ENCODE measurements at places on chromosomes 11 and 22.
A peak's percentile ranks its signal among the peaks of the same experiment; 100 is the strongest.

DNA sequence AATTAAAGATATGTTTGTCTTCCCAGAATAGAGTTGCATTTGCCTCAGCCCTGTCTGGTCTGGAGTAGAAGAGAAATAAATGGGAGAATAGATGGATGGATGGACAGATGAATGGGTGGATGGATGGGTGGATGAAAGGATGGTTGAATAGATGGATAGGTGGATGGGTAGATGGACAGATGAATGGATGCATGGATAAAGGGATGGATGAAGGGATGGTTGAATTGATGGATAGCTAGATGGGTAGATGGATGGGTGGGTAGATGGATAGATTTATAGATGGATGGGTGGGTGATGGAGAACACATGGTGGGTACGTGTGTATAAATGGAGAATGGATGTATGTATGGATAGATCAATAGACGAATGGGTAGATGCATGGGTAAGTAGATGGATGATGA, 8.5 kb downstream of the CRYBB1 start:
- no peak for DNase-seq

DNA sequence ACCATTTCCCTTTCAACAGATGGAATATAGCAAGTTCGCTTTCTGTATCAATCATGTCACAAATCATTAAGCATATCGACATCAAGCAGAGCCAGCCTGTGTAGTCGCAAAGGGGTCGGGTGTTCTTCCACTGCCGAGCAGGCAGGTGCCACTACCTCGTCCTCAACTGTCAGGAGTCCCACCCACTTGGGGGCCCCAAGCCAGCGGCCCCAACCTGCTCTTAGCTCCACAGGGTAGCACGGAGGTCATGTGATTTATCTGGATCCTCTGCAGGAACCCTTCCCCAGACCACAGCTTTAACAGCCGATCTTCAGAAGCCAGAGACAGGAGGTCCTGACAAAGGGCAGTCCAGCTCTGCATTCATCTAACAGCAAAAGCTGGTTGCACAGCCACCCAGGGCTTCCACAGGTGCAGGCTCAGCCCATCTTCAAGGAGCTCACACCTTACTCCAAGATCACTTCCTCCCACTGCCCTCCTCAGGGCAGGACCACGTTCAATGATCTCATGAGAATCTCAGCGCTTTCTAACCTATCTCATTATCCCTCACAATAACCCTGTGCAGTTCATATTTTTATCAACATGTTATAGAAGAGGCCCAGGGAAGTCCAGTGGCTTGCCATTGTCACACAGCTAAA, 110.2 kb downstream of the TRIM29 start:
- DNase-seq, result no peak

DNA sequence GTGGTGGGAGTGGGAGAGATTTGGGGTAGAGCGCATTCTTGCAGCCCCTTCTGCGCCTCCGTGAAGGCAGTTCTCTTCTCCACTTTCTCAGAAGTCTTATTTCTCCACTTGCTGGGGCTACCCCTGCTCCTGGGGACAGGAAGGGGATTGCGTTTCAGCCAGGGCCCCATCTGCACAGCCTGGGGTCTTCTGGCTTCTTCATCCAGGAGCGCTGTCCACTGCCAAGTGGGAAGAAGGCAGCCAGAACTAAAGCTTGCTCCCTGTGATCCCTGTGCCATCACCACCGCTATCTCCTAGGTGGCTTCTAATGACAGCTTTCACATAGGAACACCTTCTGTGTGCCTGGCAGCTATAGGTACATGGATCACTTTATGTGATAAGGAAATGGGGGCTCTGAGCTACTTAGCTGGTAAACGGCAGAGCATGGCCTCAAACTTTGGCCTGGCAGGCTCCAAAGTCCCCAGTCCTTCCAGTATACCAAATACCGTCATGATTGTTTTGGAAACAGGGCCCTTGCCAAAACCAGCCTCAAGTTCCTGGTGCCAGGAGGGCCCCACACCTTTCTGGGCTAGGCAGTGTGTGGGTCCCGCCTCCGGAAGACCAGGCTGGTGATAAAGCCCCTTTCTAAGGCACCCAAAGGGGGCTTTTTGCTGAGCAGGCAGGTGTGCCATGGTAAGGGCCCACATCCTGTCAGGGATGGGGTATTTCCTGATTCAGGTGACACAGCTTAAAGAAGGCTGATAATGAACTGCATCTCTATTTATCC, 60.4 kb upstream of the PAX6 start:
- DNase-seq, result no peak

- DNase-seq, result no peak
These were observed 77.8 kb downstream of the BUD13 start for GRCh38 chr11:116694815-116695590.

- no peak for DNase-seq
These were observed 4.0 kb upstream of the SCN4B start for GRCh38 chr11:118156531-118157185.

DNA sequence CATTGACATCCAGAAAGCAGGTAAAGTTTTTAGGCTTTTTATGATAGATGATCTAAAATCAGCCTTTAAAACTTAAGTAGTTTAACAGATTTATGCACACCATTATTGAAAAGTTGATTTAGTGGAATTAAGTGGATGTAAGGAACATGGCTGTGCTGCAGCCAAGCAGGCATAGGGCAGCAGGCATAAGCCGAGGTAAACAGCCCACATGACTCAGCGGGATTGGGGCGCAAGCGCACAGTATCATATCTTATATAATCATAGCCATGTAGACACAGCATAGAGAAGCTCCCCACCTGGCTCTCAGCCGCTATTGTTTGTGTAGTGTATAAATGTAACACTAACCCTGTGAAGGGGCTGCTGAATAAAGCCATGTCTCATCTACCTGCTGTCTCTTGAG, 157.5 kb downstream of the WNT11 start:
- no peak for DNase-seq

DNA sequence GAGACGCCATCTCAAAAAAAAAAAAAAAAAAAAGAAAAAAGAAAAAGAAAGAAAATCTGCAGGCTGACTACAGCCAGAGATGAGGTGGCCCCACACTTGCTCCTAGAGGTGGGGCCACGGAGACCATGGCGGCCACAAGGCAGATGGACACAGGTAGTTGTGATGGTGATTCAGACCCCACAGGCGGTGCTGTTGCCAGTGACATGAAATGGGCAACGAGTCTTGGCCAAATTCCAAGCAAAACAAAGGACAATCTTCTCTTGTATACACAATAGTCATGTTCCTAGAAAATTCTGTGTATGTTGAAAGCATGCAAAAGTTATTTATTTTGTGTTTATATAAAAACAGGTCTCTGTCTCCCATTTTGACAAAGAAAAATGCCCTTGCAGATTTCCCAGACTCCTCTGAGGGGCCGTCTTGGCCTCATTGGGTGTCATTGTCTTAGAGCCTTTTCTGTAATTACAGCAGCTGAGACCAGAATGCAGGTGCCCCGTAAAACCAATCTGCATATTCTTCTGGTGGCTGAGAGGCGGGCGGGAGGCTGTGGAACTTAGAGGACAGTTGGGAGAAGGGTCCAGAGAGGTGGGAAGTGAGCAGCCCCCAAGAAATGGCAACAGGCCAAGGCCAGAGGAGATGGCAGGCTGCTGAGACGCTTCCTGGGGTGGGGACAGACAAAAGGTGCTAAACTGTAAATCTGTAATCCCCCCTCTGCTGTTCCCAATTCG, 22.5 kb upstream of the DAGLA start:
- no peak for DNase-seq

GRCh38 chr11:72233773-72234513, 9.4 kb downstream of the INPPL1 start:
- no peak for DNase-seq

GRCh38 chr11:86145439-86146156, 76.7 kb upstream of the PICALM start:
- DNase-seq, result no peak

- no peak for DNase-seq
These were observed 62.0 kb downstream of the FAM76B start for GRCh38 chr11:95727620-95728019.

DNA sequence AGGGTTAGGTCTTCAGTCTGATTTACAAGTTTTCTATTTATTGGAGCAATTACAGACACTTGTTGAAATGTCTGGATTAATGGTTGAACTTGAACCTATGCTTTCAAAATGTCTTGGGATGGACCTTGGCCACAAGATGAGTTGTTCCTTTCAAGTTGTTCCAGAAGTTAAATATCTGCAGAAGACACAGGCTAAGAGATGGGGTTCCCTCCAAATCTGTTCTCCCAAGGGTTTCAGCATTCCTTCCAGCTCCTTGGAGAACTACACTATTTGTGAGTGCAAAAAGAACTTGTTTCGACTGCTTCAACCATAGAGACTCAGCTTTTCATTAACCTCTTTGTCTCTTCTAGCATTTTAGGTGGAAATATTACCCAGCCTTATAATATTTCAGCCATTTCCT, 189.0 kb upstream of the BLID start:
- no peak for DNase-seq

GRCh38 chr11:26847459-26847858, 125.6 kb upstream of the SLC5A12 start:
- DNase-seq, result peak; percentile 67

- peak; percentile 95 for DNase-seq
These were observed 22.0 kb downstream of the TEF start for GRCh38 chr22:41403532-41404318.

DNA sequence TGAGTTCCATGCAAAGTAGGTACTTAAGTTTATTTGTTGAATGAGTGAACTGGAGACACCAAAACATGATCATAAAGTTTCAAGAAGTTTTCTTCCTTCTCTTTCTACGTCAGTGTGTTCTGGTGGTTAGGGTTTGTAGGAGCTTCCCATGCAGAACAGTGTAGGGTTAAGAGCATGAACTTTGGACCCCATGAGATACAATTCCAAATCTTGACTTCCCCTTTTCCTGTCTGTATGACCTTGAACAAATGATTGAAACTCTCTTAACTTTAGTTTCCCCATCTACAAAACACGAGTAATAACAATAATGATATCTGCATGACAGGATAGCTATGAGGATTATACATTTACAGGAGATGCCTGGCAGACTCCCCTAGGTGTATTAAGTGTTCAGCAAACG, 41.0 kb upstream of the TENM4 start:
- DNase-seq, result no peak

DNA sequence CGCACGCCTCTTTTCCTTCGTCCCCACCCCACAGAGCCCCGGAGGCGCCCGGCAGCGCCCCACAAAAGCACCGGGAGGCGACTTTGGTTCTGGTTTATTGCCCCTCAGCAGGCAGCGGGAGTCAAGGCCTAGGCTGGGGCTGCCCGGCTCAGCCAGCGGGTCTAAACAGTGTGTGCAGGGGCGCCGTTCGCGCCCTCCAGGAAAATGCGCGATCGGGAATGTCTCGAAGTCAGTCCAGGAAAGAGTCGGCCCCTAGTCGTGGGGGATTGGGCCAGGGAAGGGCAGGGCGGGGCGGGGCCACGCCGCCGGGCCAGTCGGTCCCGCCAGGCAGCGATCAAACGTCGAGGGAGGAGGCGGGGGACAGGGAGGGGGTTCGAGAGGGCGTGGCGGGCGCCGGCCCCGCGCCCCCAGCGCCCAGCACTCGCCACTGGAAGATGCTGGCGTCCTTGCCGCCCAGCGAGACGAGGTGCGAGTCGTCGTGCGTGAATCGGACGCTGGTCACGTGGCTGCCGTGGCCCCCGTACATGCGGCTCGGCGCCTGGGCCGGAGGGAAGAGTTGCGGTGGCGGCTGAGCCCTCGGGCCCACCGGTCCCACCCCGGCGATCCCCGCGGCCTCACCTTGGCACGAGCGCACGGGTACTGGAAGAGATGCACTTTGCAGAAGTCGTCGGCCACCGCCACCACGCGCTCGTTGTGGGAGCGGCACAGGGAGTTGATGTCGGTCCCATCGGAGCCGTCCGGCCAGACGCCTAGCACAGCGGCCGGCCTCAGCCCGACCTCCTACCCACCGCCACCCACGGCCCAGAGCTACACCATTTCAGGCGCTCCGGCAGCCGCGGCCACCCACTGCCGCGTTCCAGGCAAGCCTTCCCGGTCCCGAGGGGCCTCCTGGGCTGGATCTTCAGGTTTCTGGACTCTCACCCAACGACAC, 741 bp upstream of the MTA2 start:
- peak; percentile 72 for DNase-seq

DNA sequence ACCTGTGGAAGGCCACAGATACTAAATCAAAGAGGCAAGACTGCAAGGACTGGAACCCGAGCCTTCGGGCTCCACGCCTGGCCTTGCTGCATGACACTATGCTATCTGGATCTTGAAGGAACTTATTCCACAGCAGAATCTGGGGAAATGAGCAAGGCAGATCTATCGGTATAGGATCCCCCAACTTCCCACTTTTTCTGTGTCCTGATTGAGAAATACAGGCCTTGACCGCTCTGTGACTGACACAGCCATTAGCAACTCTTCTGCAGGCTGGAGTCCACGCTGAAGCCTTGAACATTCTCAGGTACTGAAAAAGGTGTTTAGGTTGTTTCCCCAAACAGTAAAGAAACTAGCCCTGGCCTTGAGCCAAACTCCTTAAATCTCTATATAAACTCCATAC, 241.2 kb upstream of the NARS2 start:
- no peak for DNase-seq

DNA sequence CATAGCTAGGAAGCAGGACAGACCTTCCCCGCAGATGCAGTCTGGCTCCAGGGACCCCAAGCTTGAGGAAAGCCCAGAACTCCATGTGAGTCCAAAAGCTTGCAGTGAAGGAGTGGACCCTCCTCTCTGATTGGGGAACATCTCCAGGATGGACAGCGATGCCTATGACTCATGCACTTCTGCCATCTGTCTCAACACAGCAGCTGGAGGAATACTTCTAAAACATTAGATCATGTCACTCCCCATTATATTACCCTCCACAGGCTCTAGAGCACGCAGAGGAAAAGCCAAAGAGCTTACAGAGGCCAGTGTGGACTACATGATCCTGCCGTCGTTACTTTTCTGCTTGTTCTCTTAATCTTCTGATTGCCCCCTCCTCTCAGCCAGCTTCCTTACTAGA, 605.7 kb downstream of the INSC start:
- no peak for DNase-seq

- DNase-seq, result no peak
These were observed 49.5 kb downstream of the OSBP2 start for GRCh38 chr22:30744224-30744623.

- no peak for DNase-seq
These were observed 8.2 kb downstream of the ABCG4 start for GRCh38 chr11:119157063-119157462.

GRCh38 chr11:109972939-109973338, 120.3 kb upstream of the ZC3H12C start:
- peak; percentile 35 for DNase-seq

- peak; percentile 21 for DNase-seq
These were observed 125.7 kb downstream of the TENM4 start for GRCh38 chr11:79314906-79315689.

DNA sequence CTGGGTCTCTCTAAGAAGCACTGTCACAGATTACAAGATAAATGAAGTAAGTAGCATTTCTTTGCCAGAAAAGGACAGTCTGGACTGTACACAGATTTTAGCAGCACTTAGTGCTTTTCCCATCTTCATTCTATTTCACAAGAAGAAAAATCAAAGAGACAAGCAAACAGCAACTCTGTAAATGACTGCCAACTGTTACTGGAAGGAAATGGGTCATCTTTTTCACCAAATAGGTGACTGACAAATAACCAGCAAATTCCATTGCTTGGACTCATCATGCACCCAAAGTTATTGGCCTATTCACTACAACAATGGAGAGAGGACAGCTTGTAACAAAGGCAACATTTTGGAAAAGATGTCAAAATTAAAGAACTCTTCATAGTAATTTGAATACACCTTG, 28.9 kb upstream of the CARD18 start:
- DNase-seq, result peak; percentile 40
